ENCODE measurements at places on chromosomes 11 and 22. TPM values are rescaled to one million over a fixed set of nuclear protein-coding genes. Genes with fewer than 3 reads are reported as not detected.

DDI1 gene
- total RNA-seq = not detected

TP53I11 gene
- total RNA-seq = 1.4 TPM

CHRDL2 gene
- not detected for total RNA-seq

XPNPEP3 gene
- total RNA-seq = 17.8 TPM

OR51B5 gene
- not detected for total RNA-seq

PTPRCAP gene
- 389 TPM for total RNA-seq

KRTAP5-1 gene
- not detected for total RNA-seq

HEPACAM gene
- total RNA-seq = not detected

PNPLA5 gene
- total RNA-seq = not detected

SYNGR1 gene
- 0.77 TPM for total RNA-seq

CALCA gene
- not detected for total RNA-seq

SYT13 gene
- total RNA-seq = not detected

PANX3 gene
- not detected for total RNA-seq

GUCY1A2 gene
- not detected for total RNA-seq

AAMDC gene
- total RNA-seq = 9.8 TPM

CEND1 gene
- 0.20 TPM for total RNA-seq

RAC2 gene
- total RNA-seq = 1,015 TPM

NTM gene
- total RNA-seq = not detected

STK33 gene
- total RNA-seq = 1.1 TPM

MS4A6A gene
- not detected for total RNA-seq

PRAME gene
- total RNA-seq = not detected

OR51I1 gene
- not detected for total RNA-seq

CATSPER1 gene
- not detected for total RNA-seq

TECTA gene
- 0.25 TPM for total RNA-seq

MYO7A gene
- total RNA-seq = 0.15 TPM

RNF169 gene
- total RNA-seq = 17.4 TPM

KCNQ1 gene
- total RNA-seq = 20.4 TPM

SMIM38 gene
- total RNA-seq = 0.12 TPM

KREMEN1 gene
- not detected for total RNA-seq

Data from activated CD4-positive, alpha-beta T cell treated with anti-CD3 and anti-CD28 coated beads, Interleukin-2, amount 10 ng/mL, durations not matched to agents 7 days and 5 days (primary cell).